ENCODE measurements at places on chromosomes 2 and 18.

GRCh38 chr2:27074738-27075565 lies 3.5 kb upstream of the EMILIN1 start:
- DNase-seq: peak; percentile 45

- DNase-seq: no peak
Measured at GRCh38 chr2:26792720-26793119, 6.9 kb downstream of the CENPA start.

DNA sequence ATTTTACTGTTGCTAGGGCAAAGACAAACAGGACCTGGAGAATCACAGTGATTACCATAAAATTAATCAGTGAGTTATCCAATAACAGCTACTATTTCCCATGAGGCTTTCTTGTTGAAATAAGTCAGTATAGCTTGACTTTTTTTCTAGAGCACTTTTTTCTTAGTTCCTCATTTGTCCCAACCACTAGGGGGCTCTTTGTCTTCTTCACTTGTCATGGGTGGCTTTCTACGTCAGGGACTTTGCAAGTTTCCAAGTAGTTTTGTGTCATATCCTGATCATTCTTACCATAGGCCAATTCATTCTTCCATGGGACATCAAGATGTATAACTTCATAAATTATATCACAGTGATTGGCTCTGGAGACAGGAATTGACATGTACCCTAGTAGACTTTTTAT lies 1019.6 kb upstream of the PIK3C3 start:
- no peak for DNase-seq

- DNase-seq: no peak
Measured at GRCh38 chr2:191899410-191899809, 52.5 kb upstream of the CAVIN2 start.

GRCh38 chr18:13270279-13270855 lies 51.8 kb downstream of the LDLRAD4 start:
- no peak for DNase-seq

DNA sequence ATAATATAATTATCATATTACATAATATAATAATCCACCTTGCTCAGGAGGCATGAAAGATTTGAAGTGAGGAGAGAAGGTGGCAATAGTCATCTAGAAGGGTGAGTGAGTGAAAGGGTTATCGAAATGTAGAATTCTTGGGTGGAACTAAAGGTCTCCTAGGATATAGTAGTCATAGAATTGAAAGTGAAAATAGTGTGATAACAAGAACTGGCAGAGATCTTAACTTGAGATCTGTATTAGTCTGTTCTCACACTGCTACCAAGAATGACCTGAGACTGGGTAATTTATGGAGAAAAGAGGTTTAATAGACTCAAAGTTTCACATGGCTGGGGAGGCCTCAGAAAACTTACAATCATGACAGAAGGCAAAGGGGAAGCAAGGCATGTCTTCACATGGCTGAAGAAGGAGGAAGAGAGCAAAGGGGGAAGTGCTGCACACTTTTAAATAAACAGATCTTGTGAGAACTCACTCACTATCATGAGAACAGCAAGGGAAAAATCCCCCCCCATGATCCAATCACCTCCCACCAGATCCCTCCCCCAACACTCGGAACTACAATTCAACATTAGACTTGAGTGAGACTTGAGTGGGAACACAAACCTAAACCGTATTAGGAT lies 351.5 kb downstream of the NR4A2 start:
- no peak for DNase-seq

DNA sequence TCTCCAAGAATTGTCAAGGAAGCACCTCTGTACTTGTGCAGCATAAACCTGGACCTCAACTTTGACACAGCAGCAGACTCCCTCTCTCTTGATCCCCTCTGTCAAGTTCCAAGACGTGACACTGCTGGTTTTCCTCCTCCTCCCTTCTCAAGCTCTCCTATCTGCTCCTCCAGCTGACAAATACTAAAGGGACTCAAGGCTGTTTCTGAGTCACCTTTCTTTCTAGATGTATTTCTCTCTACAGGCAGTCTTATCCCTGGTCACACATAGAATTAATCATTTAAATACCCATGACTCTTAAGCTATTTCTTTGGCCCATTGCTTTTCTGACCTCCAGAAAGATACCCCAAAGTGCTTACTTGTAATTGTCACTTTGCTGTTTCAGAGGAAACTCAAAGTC lies 53.5 kb downstream of the SEPTIN10 start:
- DNase-seq: no peak

- no peak for DNase-seq
Measured at GRCh38 chr2:85401464-85401805, 8.7 kb downstream of the CAPG start.

DNA sequence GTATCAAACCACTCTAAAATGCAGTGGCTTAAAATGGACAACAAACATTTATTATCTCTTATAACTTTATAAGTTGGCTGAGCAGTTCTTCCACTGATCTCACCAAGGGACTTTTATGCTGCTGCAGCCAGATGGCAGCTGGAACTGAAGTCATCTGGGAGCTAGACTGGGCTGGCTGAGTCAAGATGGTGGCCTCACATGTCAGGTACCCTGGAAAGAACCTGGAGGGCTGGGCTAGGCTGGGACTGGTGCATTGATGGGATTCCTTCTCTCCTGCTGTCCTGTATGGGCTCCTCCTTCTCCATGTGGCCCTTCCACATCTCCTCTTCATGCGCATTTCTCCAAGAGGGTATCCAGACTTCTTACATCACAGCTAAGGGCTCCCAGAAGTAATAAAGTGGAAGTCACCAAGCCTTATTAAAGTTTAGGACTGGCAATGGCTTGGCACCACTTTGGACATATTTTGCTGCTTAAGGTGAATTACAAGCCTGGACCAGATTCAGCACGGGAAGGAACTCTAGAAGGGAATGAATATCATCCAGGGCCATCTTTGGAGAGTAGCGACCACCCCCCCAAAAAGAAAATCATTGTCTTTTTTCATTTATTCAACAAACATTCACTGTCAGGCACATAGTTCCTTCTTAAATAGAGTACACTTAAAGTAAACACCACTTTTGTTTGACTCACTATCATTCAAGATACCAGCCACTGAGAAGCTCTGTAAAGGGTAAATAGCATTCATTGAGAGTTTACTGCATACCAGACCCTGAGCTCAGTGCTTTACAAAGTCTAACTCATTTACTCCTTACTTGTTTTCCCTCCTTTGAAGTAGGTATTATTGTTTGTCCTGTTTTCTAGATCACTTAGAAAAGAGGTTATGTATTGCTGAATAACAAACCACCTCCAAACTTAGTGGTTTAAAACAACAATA lies 138.0 kb downstream of the ZFP36L2 start:
- DNase-seq: no peak

- peak; percentile 16 for DNase-seq
Measured at GRCh38 chr18:70489986-70490933, 201.4 kb downstream of the SOCS6 start.

DNA sequence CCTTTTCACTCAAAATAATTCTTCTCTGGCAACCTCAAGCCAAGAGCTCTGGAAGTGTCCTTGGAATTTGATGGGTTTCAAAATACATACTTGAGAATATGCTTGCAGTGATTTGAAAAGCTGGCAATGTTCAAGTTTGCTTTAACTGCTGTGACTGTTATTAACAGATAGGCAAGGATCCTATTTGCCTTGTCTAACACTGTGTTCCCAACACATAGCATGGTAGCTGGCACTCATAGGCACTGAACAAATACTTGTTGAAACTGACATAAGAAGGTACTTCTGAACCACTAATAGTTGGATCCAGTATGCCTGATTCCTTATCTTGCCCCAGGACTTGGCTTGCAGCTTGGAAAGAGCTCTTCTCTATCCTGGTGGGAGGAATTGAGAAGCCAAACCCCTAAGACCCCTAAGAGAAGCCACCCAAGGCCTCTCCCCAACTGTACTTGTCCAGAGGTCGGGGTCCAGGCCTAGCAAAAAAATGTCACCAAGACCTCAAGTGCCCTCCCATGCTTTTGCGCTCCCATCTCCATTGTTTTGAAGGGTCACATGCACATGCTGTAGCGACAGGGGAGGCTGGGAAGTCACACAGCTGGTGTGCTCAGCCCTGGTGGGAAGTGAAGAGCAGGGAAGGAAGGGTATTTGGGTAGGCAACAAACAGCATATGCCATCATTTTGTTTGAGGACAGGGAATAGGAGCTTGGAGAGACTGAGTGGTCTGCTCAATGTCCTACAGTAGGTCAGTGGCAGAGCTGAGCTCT lies 118.4 kb upstream of the HAAO start:
- DNase-seq: no peak

GRCh38 chr2:225402210-225402776 lies 2.8 kb downstream of the NYAP2 start:
- DNase-seq: no peak

- no peak for DNase-seq
Measured at GRCh38 chr2:33535421-33535820, 59.0 kb downstream of the RASGRP3 start.

- DNase-seq: no peak
Measured at GRCh38 chr18:52395146-52395852, 55.3 kb downstream of the DCC start.

DNA sequence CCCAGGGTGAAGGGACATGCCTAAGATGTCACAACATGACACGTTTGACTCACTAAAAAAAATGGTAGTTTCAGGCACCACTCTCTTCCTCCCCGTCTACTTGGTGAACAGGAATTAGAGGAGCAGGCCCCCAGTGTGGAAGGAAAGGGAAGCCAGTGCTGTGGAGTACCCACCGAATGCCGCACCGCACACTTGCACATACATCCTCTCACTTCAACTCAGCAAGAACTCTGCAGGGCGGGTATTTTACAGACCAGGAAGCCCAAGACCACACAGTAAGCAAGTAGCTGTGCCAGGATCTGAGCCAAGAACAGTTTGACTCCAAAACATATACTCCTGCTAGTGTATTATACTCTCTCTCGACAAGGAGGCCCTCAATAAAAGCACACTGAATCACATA lies 69.8 kb downstream of the BCL2 start:
- no peak for DNase-seq

DNA sequence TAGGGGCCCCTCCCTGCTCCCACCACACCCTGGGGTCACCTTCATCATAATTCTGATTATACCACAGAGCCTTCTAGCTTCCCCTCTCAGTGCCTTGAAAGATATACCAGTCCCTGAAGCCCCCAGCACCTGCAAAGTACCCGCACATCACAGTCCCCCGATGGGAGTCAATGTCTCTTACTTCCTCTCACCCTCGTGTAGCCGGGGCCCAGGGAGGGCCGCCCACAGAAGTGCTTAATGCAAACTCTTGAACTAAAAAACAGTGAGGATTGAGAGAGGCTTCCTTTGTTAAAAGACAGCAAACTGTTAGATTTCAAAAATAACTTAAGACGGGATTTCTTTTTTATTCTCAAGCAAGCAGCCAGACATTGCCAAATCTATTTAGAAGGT lies 76.5 kb downstream of the SFXN5 start:
- DNase-seq: no peak

GRCh38 chr2:19775838-19776237 lies 125.9 kb downstream of the TTC32 start:
- no peak for DNase-seq

GRCh38 chr2:241904791-241905710 lies 35.5 kb downstream of the RTP5 start:
- no peak for DNase-seq

- DNase-seq: no peak
Measured at GRCh38 chr18:76435316-76435989, 59.6 kb downstream of the ZNF516 start.

- no peak for DNase-seq
Measured at GRCh38 chr18:39057423-39058064, 1491.9 kb upstream of the CELF4 start.

- no peak for DNase-seq
Measured at GRCh38 chr2:33435518-33435917, 40.9 kb upstream of the RASGRP3 start.

DNA sequence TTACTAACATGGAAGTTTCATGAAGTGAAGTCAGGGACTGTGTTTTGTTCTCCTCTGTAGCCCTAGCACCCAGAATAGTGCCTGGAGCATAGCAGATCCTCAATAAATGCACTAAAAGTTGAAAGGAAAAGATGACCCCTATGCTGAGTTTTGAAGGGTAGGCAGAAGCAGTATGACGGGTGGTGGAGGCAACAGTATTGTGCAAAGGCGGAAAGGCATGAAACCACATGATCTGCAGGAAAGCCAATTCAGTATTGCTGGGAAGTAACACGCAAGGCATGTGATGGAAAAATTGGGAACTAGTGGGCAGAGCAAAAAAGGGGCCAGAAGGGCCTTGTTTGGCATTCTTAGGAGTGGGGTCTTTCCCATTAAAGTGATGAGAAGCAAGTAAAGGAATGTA lies 23.1 kb downstream of the DTNB start:
- no peak for DNase-seq

DNA sequence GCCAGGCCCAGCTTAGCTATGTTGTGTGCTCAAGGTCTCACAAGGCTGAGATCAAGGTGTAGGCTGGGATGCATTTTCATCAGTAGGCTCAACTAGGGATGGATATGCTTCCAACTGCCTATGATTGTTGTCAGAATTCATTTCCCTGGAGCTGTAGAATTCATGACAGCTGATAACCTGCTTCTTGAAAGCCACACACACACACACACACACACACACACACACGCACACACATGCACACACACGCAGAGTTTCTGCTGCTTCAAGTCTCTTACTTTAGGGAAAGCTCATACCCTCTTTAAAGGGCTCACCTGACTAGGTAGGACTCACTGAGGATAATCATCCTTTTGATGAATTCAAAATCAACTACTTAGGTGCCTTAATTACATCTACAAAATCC lies 8.2 kb upstream of the VPS4B start:
- no peak for DNase-seq

GRCh38 chr2:217986256-217986961 lies 16.4 kb downstream of the TNS1 start:
- no peak for DNase-seq

GRCh38 chr2:121101093-121101715 lies 183.8 kb downstream of the TFCP2L1 start:
- no peak for DNase-seq

DNA sequence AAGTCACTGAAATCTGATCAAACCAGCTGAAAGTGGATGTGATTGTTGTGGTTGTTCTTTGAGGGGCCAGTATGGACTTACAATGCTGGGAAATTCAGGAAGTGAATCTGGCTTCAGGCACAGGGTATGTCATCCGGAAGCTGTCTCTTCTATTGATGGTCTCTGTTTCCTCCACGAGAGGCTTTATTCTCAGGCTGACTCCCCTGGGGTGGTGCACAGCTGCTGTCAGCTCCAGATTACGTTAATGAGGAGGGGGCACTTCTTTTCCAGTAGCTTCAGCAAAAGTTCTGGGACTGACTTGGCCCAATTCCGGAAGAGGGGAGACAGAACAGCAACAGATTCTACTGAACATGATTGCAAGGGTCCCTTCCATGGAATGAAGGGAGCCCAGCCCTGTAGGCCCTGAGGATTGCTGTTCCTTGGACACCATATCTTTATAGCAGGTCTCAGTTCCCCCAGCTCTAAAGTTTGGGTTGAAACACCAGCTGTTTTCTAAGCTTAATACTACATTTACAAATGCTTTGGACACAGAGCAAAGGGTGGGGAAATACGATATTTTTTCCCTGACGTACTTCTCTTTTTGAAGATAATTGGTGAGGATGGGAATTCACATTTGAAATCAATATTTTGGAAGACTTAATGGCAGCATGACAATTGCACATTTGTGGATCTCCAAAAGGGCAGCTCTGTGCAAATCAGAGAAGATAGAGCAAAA lies 400.9 kb downstream of the TSN start:
- DNase-seq: no peak

All from activated CD4-positive, alpha-beta T cell treated with anti-CD3 and anti-CD28 coated beads, Interleukin-2, amount 50 U/mL, for 1 hour (primary cell).